ENCODE measurements at places on chromosomes 2 and 18.

- no peak for DNase-seq
These were observed 6.0 kb downstream of the MEIS1 start for GRCh38 chr2:66440708-66441497.

GRCh38 chr2:174979996-174980395 lies 25.2 kb downstream of the CHN1 start:
- no peak for DNase-seq

GRCh38 chr2:157748371-157749142 lies 119.9 kb upstream of the ACVR1C start:
- no peak for DNase-seq

- DNase-seq = no peak
These were observed 146.0 kb downstream of the AGAP1 start for GRCh38 chr2:235639885-235640284.

DNA sequence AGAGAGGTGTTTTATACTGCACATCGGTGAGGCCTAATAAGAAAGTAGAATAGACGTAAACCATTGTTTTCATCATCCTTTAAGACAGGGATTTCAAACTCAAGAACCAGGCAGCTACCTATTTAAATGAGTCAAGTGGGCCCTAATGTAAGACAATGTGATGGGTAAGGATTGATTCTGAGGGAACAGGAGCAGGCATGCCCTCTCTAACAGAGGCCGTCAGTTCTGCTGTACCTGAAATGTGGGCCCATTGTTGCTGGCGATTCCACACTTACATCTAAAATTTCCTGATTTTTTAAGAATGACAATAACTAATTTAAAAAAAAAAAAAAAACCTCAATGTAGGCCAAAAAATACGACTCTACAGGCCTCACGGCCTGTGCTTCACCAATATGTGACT lies 67.5 kb downstream of the ACSL3 start:
- no peak for DNase-seq

DNA sequence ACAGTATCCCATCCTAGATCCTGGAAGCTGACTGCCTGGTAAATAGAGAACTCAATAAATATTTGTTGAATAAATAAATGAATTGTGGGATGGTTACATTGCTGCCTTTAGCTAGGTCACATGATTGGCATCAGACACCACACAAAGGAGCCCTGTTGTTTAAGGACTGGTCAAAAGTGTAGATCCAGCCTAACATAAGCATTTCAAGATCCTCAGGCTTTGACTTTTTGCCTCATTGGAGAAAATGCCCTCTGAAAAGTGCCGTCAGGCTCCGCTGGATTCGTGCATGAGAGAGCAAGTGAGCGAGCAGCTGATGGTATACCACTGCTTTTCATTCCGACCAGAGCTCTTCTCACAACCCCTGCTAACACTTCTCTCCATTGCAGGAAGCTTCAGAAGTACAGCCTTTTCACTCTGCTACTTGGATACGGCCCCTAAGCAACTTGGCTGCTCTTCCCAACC lies 1.3 kb upstream of the ZNF24 start:
- DNase-seq = no peak

GRCh38 chr2:63506320-63506719 lies 82.0 kb downstream of the WDPCP start:
- no peak for DNase-seq

DNA sequence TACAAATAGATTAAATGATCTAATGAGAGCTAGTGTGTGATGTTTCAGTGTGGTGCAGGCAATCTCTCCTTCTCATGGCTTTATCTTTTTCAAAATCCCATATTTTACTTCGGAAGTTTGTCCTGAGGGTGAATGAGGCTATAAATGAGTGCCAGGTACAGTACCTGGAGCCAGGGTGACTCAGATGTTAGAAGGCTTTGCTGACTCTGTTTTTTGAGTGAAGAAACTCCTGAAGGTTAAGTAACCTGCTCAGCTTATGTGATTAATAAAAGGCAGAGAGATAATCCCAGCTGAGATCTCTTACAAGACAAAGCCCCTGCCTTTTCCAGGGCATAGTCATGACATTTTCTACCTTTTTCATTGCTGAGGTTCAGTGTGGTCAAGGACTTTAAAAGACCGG lies 52.6 kb downstream of the MGAT5 start:
- DNase-seq = no peak

- no peak for DNase-seq
These were observed 1.2 kb upstream of the PER2 start for GRCh38 chr2:238289574-238289973.

DNA sequence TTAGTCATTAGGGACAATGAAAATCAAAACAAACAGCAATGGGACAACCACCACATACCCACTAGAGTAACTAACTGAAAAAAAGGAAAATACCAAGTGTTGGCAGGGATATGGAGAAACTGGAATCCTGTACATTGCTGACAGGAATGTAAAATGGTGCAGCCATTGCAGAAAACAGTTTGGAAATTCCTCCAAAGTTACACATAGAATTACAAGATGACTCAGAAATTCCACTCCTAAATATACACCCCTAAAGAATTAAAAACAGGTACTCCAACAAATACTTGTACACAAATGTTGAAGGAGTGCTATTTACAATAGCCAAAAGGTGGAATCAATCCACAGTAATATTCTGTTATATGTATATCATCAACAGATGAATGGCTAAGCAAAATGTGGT lies 110.9 kb downstream of the ROCK1 start:
- no peak for DNase-seq

- DNase-seq = no peak
These were observed 123.0 kb upstream of the CCDC150 start for GRCh38 chr2:196516564-196516963.

DNA sequence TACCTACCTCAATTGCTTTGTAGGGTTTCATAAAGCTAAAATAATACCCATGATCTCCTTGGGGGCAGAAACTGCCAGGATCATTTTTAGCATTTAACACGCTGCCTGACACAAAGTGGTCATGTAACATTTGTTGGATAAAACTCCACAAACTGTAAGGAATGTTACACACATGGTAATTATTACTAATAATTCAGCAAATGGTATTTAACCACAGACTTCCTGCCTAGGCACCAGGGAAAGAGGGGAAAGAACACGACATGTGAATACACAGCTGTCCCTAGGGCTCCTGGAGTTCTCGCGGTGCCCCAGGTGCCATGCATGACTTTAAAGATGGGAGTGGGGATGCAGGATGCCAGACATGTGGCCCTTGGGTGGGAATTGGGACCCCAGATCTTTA lies 43.5 kb downstream of the ASAP2 start:
- no peak for DNase-seq

DNA sequence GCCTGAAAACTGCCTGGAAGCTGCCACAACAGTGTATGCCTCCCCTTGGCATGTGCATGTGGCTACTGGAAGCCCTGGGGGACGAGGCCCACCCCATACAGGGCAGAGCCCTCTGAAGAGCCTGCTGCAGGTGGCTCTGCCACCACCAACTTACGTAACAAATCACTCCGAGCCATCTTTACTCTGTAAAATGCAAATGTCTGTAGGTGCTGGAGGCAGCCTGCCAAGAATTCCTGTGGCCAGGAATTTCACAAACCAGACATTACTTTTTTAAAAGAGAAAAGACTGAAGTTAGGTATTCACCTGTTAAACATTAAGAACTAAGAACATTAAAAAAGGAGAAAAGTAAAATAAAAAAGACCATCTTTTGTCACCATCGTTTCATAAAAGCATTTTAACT lies 106.3 kb downstream of the GPR39 start:
- DNase-seq = no peak

DNA sequence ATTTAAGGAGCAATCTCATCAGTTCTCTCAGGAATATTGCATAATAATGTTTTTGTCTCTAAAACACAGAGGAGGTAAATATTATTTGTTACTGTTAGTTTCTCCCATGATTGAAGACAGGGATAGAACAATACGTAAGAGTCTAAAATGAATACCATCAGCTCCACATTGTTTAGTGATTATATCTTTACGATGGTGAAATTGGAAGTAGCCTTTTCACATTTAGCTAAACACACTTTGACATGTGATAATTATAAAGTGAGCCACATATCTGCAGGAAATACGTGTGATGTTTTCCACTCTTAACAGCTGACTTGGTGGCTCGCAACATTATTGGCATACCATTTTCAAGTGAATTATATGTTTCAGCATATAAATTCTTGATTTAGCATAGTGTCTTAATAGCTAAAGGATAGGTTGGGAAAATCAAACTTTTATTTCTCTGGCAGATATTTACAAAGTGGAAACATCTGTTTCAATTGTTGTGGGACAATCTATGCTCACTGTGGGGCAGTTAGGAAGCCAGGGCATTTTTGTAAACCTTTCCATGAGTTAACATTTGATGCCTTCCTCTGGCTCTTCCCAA lies 208.1 kb upstream of the RASGRP3 start:
- DNase-seq = no peak

All from effector CD4-positive, alpha-beta T cell (primary cell).